ENCODE measurements at places on chromosomes 2 and 18. TPM values are rescaled to one million over a fixed set of nuclear protein-coding genes. Genes with fewer than 3 reads are reported as not detected.

DNA sequence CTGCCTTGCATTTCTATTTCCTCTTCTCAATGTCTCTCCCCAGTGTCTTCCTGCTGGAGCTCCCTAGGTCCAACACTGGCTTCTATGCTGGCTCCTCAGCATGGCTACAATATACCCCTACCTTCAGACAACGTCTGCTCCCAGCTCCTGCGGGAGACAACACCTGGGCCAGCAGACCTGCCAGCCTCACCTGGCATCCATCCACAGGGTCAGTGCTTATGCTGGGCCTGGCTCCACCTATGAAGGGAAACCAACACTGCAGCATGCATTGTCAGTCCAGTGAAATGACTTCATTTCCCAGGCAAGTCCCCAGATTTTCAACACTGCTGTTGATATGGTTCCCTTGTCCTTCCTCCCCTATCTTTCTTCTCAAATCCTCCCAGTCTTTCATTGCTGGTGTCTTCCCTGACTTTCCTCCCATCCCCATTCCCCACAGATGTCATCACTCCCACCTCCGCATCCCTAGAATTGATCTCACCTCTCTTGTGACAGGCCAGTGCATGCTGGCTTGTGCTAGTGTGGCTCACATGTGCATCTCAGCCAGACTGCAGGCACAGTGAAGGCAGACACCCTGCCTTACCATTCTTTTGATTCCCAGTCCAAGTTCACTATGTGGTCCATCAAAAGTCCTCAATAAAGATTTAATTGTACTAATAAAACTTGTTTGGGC lies 98.0 kb downstream of the MYO5B start:
- DNase-seq, result no peak

- peak; percentile 5 for DNase-seq
These were observed 250.5 kb upstream of the NETO1 start for GRCh38 chr18:73118121-73118816.

- no peak for DNase-seq
These were observed 315.4 kb downstream of the SMAD2 start for GRCh38 chr18:47615043-47615442.

DNA sequence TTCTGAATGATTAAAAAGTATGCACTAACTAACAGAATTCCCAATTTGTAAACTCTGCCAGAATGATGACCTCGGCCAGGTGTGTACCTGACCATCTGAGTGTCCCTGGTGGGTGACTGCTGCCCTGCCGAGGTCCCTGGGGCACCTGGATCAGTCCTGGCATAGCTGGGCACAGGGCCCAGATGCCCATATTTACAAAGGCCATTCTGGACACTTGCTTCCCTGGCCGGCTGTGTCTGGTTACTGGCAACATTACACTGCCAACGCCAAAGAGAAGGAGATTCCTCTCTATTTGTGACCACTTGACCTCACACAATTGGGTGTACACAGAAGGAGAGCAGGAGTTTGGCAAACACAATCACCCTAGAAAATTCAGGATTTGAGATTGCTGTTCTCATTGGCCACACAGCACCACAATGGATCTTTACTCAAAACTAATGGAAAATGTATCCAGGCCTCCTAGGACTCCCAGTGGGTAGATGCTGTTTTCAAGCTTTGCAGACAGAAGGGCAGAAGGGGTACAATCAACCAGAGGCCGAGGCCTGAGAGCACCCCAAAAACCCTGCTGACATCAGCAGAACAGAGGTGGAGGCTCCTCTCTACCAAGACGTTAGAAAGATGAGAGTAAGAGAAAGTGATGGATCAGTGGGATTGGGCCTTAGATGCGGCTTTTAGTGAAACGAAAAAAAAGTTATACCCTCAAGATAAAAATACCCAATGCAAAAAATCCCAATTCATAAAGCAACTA lies 58.3 kb upstream of the PXDN start:
- no peak for DNase-seq

DNA sequence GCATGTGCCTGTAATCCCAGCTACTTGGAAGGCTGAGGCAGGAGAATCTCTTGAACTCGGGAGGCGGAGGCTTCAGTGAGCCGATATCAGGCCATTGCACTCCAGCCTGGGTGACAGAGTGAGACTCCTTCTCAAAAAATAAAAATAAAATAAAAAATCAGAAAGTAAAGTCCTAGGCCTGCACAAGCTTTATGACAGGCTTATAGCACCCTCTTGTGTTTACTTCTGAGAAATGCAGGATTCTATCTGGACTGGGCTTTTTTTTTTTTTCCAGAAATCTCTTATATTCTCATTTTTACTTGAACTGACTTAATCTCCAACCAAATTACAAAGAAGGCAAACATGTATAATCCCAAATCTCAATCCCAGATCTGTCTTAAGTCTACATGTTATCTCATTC lies 26.1 kb upstream of the REG3G start:
- DNase-seq, result no peak

SOWAHC gene
- 7.1 TPM for total RNA-seq

ANKRD53 gene
- total RNA-seq, result 1.3 TPM

CXCR1 gene
- not detected for total RNA-seq

ALLC gene
- not detected for total RNA-seq

ABI2 gene
- 27.0 TPM for total RNA-seq

TUBA4B gene
- not detected for total RNA-seq

All from fibroblast of lung (primary cell).